ENCODE measurements at places on chromosomes 3 and 15.

- DNase-seq, result no peak
These were observed 52.4 kb downstream of the TSC22D2 start for GRCh38 chr3:150460484-150460883.

GRCh38 chr15:64152507-64153387 lies 1.2 kb downstream of the SNX22 start:
- no peak for DNase-seq

- DNase-seq, result no peak
These were observed 82.2 kb upstream of the EPHA3 start for GRCh38 chr3:89025185-89025584.

DNA sequence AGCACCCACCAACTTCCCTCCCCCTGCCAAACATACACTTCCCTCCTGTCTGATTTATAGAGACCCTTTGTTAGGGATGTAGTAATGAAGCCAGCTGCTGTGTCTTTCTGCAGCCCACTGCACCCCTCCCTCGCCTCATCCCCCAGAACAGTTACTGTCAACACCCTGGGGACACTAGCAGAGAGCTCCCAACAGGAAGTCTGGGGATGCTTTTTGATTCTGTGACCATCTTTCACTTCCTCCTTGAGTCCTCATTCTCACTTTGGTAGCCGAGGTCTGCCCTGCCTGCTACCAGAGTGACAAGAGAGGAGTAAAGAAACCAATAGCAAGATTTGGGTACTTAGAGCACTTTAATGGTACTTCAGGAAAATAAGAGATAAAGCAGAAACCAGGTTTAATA lies 201.6 kb downstream of the SATB1 start:
- no peak for DNase-seq

DNA sequence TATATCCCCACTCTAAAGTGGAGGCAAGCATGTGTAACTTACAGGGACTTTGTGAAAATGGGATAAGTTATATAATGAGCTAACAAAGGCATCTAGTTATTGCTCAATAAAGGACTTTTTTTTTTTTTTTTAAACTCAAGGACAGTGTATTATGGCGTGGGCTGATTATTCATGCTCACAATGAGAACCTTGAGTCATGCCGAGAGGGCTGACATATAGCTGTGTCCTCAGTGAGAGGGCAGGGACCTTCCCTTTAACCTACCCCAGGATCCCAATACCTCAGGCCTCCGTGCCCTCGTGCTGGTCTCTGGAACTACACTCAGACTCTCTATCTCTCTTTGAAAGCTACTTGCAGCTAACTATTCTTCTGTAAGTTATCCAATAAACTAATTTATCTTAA lies 319.9 kb upstream of the ICE2 start:
- DNase-seq, result no peak

- no peak for DNase-seq
These were observed 444.5 kb downstream of the PLOD2 start for GRCh38 chr3:145716519-145716918.

- DNase-seq, result no peak
These were observed 25.3 kb downstream of the ADGRG7 start for GRCh38 chr3:100634493-100635272.

DNA sequence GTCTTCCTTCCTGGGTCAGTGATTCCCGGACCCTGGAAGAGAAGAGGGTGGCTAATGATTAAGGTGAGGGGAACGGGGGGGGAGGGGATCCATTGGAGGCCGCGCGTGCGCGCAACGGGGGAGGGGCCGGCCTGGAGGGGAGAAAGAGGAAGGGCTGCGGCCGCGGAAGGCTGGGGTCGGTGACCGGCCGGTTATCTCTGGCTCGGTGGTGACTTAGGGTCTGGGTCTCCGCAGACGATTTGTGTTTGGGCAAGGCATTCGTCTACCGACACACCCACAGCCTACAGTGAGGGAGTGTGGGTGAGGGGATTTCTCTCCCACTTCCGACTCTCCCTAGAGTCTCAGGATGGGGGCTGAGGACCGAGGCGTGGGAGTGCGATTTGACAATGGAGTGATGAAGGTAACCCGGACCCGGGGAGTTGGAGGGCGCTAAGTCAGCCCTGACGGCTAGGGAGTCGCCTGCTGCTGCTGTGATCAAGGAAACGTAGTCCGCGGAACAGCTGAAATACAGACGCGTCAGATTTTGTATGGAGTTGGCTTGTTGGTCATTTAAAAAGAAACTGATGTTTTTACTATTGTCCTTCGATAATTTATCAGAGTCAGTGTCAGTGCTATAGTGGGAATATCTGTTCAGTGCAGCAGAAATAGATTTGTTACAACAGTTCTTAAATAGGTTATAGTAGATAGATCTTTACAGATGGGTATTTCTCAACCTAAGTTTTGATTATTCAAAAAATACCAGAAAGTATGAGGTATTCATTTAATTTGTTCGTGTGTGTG lies 733 bp downstream of the RNF111 start:
- peak; percentile 82 for DNase-seq

DNA sequence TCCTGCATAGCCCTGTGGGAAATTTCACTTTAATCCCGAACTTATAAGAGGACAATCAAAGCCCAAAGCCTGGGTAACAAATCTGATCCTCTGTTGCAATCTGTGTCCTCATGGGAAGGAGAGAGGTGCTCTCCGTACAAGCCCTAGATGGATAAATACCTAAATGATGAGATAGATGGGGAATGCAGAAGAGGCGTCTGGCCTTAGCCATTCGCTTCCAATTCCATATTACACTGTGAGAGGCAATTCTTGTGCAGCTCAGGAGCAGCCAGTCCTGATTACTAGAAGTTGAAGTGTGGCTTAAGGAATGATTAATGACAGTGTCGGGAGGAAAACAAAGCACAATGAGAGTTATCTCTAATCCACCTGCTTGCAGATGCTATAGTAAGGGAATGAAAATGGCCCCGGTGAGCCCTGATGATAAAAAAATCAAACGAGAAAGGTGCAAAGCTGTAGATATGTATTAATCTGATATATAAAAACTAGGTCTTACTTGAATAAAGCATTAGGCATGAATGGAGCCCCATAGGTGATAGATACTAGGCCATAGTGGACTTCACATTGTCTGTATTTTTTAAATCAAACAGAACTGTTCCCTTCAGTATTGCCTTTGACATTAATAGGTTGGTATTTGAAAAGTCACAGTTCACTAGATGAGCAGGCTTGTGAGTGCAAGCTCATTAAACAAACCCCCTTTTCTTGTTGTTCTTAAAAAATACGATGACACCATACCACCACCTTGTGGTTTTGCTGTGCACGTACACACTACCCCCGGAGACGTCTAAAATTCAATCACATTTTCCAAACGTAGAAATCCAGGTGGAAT lies 54.2 kb upstream of the TMCO5A start:
- DNase-seq, result no peak

DNA sequence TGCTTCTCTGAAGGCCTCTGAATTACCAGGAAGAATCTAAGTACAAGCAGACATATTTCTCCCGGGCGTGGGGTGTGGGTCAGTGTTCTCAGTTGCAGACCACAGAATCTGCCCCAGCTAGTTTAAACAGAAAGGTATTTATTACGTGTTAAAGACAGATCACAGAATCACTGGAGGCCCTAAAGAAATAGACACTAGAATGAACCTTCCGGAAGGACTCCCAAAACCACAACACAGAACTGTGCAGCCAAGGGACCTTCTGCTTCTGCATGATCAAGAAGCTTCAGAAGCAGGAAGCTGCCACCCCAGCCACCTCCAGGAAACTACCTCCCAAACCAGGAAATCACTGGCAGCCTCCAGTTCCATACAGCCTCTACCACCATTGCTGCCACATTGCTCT lies 32.7 kb upstream of the ZFAND6 start:
- no peak for DNase-seq
